ENCODE measurements at places on chromosomes 3 and 15.

- DNase-seq, result no peak
Measured at GRCh38 chr3:146532406-146532805, 12.0 kb downstream of the PLSCR1 start.

GRCh38 chr3:59143447-59143846 lies 93.6 kb upstream of the CFAP20DC start:
- no peak for DNase-seq

- DNase-seq, result no peak
Measured at GRCh38 chr3:16704941-16705340, 99.7 kb upstream of the DAZL start.

GRCh38 chr3:105996781-105997180 lies 128.0 kb upstream of the CBLB start:
- no peak for DNase-seq

DNA sequence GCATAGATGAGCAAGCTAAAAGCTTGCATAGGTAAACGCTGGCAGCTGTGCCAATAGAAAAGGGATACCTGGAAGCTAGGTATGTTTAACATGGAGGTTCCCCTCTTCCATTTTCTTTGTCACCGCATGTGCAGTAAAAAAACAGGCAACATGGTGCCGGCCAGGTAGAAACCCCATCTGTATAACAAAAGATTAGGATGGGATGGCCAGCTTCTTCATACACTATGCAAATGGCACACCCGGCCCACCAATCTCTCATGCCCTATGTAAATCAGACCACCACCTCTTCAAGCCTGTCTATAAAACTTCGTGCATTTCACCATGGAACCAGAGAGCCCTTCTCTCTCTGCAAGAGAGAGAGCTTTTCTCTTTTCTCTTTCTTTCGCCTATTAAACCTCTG lies 224.3 kb upstream of the P2RY1 start:
- DNase-seq, result no peak

GRCh38 chr3:29898171-29898965 lies 617.5 kb downstream of the RBMS3 start:
- DNase-seq, result no peak

DNA sequence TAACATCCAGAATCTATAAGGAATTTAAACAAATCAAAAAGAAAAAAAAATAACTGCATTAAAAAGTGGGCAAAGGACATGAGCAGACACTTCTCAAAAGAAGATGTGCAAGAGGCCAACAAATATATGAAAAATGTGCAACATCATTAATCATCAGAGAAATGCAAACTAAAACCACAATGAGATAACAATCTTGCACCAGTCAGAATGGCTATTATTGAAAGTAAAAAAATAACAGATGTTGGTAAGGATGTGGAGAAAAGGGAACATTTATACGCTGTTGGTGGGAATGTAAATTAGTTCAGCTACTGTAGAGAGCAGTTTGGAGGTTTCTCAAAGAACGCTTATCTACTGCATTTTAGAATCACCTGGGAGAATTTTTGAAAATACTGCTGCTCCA lies 186.1 kb downstream of the OTOL1 start:
- no peak for DNase-seq
